ENCODE measurements at places on chromosomes 3 and 15.
A peak's percentile ranks its signal among the peaks of the same experiment; 100 is the strongest.

DNA sequence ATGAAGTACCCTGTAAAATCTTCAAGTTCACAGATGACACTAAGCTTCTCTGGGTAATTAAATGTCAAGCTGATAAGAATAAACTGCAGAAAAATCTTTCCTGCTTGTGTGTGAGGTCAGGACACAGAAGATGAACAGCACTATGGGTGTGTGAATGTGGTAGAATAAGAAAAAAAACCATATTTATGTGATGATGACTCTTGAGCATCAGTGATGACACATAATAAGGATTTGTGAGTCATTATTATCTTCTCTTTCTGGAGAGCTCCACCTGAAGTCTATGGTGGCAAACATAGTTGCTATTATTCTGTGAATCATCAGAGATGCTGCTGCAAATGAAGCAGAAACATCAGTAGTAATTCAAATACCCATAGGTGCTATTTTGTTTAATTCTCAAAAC is 422.4 kb downstream of the DIPK2A start:
- no peak for DNase-seq

DNA sequence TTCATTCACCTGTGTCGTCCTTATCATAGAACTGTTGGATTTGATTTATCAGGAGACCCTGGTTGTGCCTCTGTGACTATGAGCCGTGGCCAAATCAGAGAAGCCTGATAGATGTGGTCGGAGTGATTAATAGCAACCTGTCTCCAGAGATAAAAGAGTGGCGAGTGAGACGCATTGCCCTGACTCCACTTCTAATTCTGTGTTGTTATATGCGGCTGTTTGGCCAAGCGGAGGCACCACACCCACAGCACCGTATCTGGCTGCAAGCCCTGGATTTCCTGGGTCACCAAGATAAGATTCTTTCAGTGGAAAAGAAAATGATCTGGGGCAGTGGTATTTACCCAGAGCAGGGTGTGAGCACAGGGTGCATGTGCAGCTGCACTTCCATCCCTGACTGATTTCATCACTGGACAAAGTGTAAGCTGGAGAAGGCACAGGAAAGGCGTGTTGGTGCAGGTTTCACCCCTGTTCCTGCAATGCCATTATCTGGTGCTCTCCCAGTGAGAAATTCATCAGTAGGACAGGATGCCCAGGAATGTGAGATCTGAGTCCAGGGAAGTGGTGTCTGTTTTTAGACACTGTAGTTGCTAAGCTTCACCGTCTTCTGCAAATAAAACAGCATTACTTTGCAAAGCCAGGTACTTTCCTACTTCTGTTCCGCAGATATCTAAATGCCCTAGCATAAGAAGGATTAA is 84.6 kb downstream of the CD47 start:
- no peak for DNase-seq

DNA sequence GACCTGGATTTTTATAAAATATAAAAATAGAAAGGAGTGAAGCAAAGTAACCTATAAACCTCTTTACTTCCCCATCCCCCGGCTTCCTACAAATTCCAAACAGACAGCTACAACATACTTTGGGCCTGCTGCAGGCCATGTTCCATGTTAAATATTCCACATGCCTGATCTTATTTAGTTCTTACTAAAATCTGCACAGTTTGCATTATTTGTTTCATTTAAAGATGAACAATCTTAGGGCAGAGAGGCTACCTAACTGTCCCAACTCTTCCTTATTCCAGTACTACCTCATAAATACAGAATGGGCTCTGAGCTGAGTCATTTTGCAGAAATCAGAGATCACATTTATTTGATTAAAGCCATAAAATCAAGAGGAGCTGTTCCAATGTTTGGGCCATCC is 665.0 kb downstream of the PDCD6IP start:
- no peak for DNase-seq

GRCh38 chr15:35705030-35705883 is 159.3 kb upstream of the DPH6 start:
- DNase-seq, result no peak

- no peak for DNase-seq
Observed at GRCh38 chr3:55077726-55078125, 149.9 kb upstream of the LRTM1 start.

- DNase-seq, result no peak
Observed at GRCh38 chr15:56366211-56366610, 985 bp downstream of the TEX9 start.

- no peak for DNase-seq
Observed at GRCh38 chr3:61936344-61936937, 375.1 kb downstream of the PTPRG start.

GRCh38 chr3:114758831-114759699 is 388.0 kb downstream of the ZBTB20 start:
- no peak for DNase-seq

- peak; percentile 1 for DNase-seq
Observed at GRCh38 chr15:89494941-89495637, 1.3 kb downstream of the RHCG start.

- no peak for DNase-seq
Observed at GRCh38 chr3:183613366-183614285, 21.8 kb upstream of the KLHL24 start.

- DNase-seq, result no peak
Observed at GRCh38 chr3:121836481-121836880, 1.5 kb downstream of the EAF2 start.

DNA sequence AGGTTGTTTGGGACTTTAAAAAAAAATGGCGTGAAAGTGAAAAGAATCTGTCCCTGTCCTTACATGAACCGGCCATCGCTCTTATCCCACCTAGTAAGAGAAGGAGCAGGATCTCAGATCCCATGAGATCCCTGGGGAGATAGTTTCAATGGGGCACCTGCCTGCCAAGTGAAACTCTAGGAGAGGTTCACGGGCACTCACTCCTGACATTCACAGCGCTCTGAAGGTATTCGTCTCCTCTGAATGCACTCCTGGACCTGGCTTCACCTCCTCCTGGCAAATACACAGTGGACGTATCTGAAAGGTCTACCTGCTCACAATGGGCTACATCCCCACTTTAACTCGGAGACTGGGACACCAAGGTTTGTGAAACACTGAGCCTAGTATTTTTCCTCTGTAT is 248.7 kb upstream of the ICE2 start:
- DNase-seq, result no peak

DNA sequence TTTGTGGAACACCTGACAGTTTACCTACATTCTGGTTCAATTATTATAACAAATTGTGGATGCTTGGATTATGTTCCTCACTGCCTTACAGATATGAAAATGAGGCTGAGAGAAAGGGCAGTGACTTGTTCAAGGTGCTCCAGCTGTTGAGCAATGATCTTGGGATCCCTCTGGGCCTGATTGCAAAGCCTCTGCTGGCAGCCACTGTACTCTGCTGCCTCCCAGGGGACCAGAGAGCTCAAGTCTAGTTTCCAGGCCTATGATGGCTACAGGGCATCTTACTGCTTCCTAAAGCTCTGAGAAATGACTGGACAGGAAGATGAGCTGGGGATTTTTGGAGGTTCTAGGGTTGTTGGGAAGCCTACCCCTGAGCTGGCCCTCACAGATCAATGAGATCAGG is 2.3 kb upstream of the SHC4 start:
- no peak for DNase-seq

DNA sequence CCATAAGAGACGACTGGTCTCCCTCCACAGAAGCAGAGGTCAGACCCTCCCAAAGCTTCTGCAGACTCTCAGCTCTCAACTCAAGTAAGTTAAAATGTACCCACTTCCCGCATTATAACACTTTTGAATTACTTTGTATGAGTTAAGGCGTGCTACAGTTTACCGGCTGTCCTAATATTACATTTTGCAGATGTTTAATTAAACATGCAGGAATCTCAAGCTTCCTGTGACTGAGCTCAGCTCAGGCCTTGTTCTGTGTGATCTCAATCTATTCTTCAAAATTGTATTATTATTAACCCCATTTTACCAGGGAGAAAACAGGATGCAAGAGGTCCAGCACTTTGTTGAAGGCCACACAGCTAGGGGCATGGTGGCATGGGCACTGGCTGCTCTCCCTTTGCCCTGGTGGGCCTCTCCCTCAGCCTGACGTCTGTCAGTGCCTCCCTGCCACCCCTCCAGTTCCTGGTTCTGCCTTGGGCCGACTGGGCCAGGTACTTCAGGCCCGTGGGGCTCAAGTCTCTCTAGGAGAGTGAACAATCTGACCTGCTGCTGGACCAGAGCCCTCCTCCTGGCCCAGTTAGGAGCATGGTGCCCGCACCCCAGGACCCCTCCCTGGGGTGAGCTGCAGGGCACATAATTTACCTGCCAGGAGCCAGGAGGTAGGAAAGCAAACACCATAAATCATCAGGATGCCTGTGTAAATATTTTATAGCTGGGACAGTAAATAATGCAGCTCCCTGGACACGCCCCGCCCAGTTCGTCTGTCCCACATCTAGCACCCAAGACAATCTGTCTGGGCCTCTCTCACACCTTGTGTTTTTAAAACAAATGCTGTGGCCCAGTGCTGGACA is 14.9 kb upstream of the RFT1 start:
- peak; percentile 71 for DNase-seq

- no peak for DNase-seq
Observed at GRCh38 chr3:67067251-67067650, 69.1 kb downstream of the KBTBD8 start.

GRCh38 chr3:116872688-116873087 is 163.1 kb downstream of the TUSC7 start:
- DNase-seq, result no peak

- DNase-seq, result peak; percentile 12
Observed at GRCh38 chr3:7543294-7543880, 682.5 kb downstream of the GRM7 start.

DNA sequence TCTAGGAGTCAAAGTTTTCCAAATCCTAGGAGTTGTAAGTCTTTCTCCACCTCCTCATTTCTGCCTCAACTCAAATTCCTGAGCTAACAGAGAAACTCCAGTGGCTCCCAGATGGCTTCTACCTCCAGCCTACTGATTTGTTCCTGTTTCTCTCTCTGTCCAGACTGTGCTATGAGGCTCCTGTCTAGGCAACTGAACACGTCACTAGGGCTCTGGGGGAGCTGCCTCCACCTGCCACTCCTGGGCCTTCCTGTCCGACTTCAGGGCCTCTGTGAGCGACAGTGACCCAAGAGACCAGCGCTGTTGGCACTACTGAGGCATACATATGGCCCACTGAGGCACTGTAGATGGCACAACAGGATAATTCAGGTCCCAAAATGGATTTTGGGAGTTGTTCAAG is 71.4 kb downstream of the EXOG start:
- DNase-seq, result no peak

GRCh38 chr3:108388136-108389132 is 92.1 kb downstream of the HHLA2 start:
- peak; percentile 24 for DNase-seq

Measured in NCI-H510A treated with DMSO at 0.1 percent for 48 hours (cell line).